ENCODE measurements at places on chromosomes 4 and X.

GRCh38 chrX:56026815-56027214 is 205.3 kb upstream of the KLF8 start:
- no peak for DNase-seq

DNA sequence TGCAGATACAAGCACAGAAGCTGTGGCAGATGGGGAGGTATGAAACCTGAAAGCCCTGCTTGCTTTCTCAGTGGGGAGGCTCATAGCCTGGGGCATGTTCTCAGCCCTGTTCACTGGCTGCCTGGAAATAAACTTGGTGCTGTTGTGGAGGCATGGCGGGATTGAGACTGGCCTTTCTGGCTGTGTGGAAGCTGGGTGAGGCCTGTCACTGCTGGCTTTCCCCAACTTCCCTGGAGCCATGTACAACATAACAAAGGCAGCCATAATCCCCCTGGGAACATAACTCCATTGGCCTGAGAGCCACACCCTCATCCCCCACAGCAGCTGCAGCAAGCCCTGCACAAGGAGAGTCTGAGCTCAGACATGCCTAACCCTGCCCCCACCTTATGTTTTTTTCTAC is 237.7 kb upstream of the TLL1 start:
- no peak for DNase-seq

DNA sequence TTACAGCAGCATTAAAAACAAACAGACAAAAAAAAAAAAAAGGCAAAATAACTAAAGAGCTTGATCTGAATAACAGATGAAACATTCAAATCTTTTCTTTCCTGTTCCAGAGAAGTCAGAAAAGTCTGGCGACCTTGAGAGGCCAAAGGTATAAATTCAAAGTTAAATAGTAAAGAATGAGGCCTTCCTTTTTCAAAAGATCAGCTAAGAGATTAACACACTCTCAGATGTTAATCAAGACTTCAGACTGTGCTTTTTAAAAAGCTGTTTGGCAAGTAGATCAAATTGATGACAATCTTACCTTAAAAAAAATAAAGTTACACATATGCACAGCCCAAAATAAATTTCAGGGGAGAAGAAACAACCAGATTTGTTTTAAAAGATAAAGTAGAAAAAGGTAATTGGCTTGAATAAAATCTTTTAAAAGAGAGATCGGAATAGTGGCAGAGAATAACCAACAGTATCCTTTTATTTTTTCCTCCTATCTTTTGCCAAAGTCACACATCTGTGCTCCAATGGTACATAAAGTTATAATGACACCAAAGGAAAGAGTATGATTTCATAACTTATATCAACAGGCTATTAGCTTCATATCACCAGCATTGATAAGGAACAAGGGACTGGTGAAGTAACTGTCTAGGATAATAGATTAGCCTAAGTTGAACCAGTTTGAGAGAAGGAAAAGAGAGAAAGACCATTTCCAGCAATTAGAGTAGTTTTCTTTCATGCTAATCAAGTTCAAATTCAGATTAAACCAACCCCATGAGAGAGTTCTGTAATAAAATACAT is 70.4 kb downstream of the METTL14 start:
- DNase-seq = no peak

GRCh38 chr4:47451657-47452056 is 11.8 kb downstream of the COMMD8 start:
- DNase-seq = no peak

- no peak for DNase-seq
Observed at GRCh38 chr4:151291485-151291884, 14.5 kb downstream of the PRSS48 start.

- no peak for DNase-seq
Observed at GRCh38 chrX:86964321-86964720, 553.3 kb upstream of the KLHL4 start.

- no peak for DNase-seq
Observed at GRCh38 chrX:47179221-47179927, 14.3 kb upstream of the UBA1 start.

- DNase-seq = no peak
Observed at GRCh38 chr4:23887989-23888388, 1.9 kb downstream of the PPARGC1A start.

DNA sequence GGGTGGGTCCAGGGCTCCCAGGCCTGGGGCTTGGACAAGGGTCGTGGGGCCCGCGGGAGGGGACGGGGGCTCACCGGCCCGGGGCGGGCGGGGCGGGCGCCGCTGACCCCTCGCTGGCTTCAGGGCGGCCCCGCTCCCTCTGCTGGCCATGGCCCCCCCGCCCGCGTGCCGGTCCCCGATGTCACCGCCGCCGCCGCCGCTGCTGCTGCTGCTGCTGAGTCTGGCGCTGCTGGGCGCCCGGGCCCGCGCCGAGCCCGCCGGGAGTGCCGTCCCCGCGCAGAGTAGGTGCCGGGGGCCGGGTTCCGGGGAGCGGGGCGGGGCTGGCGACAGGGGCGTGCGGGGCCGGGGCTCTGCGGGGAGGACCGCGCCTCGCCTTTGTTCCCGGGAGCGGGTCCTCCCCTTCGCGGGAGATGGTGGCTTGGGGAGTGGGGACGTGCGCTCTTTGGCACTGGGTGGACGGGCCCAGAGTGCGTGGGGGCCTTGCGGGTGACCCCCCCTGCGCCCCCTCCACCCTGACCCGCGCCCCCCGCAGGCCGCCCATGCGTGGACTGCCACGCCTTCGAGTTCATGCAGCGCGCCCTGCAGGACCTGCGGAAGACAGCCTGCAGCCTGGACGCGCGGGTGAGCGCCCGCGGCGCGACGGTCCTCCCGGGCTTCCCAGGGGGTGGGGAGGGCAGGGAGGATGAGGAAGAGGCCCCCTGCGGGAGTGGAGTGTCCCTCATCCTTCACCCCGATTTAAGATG is 16.8 kb upstream of the NAT8L start:
- no peak for DNase-seq

- no peak for DNase-seq
Observed at GRCh38 chr4:89725268-89725667, 111.7 kb downstream of the SNCA start.

DNA sequence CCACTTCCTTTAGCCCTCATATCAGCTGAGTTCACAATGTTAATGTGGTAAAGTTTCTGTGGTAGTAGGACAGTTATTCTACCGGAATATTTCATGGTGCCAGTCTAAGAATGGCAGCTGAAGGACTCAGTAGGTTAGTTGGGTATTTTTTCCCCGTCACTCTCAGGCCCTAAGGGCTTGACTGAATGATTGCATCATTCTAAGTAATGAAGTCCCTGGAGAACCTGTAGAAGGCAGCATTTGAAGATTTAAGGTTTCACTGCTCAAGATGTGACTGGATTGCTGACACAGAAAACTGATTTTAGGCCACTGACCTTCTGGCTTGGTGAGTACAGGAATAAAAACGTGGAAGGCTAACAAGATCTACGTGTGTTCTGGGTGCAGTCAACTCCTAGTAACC is 657.3 kb downstream of the PCDH19 start:
- no peak for DNase-seq

GRCh38 chr4:2570551-2571222 is 34.2 kb downstream of the FAM193A start:
- DNase-seq = no peak

DNA sequence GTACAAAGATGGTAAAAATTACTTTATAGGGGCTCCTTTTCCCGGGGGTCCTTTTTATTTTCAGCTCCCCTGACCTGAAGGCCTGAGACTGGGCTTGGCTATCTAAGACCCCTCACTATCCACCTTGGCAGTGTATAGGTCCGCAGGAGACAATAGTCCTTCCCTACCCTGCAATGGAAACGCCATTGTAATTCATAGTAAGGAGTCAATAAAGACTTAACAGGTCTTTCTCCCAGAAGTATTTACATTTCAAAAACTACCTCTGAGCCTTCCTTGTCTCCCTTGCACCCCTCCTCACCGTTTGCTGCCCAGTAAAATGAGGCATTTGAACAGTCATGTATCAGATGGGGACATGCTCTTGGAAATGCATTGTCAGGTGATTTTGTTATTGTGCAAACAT is 401.2 kb upstream of the CNKSR2 start:
- no peak for DNase-seq

DNA sequence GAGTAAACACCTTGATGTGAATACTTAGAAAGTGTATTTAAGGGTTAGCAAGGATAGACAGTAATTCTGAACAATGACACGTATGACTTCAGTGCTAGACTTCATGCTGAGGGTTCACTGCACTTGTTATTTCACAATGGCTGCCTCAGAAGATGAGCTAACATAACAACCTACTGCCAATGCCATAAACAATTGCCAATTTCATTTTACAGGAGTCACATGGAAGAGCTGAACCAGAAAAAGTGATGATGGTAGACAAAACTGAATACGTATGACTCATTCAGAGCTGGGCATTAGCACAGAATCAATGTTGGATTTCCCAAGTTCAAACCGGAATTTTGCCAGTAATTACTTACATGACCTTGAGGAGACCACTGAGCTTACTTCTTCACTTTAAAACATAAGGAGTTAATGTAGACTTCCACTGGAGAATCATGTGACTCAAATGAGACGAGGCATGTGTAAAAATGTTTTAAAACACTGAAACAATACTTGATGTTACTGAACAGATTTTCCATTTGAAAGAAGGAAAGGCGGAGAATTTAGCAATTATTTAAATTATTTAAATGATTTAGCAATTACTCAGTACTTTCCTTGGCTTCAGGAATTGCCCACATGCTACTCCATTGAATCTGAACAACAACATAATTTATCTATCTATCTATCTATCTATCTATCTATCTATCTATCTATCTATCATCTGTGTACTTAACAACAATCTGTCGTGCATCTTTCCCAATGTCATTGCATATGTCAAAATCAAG is 868.5 kb upstream of the SLIT2 start:
- DNase-seq = no peak

GRCh38 chr4:3502941-3503936 is 29.0 kb downstream of the LRPAP1 start:
- DNase-seq = no peak

DNA sequence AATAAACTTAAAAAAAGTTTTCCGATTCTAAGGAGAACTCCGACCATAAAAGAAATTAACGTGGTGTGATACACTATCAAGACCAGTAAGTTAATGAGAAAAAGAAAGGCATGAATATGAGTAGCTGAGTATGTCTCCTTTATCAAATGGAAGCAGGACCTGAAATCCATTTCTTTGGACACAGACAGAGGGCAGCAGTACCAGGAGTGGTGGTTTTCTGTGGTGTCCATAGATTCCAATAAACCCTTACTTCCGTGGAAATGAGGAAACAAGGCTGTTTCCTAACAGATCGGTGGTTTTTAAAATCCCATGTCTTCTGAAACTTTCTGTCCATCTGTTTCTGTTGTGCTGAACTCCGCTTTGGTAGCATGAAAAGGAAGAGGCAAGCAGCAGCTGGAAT is 128.5 kb upstream of the TSPAN5 start:
- no peak for DNase-seq

DNA sequence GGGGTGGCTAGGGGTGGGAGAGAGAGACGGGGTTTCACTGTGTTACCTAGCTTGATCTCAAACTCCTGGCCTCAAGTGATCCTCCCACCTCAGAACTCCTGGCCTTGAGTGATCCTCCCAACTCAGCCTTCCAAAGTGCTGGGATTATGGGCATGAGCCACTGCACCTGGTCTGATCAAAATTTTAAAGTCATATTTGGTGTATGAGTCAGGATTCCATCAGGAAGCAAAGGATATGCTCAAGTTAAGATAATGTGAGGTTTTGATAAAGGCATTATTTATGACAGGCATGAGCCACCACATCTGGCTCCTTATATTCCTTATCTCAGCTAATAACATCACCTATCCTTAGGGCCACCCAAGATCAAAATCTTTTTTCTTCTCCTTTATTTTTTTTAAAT is 182.0 kb downstream of the SLC4A4 start:
- DNase-seq = no peak

GRCh38 chrX:19344661-19345060 is 934 bp downstream of the PDHA1 start:
- no peak for DNase-seq

DNA sequence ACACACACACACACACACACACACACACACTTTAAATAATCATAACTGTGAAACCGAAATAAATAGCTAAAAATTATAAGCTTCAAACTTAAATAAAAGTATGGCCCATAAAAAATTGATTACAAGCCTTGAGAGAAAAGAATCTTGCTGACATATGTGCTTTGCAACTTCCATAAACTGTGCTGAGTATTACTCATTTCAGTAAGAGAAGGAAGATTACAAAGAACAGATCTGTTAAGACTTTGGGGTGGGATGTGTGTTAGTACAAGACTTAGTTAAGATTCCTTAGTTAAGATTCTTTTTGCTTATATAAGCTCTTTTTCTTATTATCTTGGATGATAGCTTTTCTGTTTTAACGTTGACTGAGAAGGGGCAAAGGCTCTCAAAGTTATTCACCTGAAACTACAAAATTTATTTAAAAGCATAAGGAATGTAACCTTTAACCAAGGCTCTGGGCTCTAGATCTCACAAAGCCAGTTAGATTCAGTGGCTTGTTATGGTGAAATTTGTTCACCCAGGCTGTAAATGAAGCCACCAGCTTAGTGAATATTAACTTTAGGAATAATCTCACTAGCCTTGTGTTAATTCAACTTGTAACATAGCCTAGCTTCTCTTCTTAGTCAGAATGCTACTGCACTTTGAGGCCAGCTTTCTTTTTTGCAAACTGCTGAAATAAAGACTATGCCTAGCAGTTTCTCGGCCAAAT is 58.2 kb downstream of the ARSJ start:
- no peak for DNase-seq
